ENCODE measurements at places on chromosomes 3 and 15.

DNA sequence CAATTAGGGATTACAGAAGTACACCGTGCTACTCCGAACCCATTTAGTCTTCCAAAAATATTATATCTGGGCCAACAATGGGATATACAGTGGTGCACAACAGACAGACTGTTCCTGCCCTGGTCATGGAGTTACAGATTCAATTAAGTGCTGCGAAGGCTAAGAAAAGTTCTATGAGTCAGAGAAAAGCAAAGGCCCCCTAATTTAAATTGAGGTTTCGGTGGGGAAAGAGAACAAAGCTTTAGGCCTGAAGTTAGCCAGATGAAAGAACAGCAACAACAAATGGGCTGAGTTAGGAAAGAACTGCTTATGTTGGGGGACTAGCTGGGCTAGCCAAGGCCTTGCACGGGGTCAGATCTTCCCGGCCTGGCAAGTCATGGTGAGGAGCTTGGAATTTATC lies 131.8 kb downstream of the MDFIC2 start:
- no peak for DNase-seq

DNA sequence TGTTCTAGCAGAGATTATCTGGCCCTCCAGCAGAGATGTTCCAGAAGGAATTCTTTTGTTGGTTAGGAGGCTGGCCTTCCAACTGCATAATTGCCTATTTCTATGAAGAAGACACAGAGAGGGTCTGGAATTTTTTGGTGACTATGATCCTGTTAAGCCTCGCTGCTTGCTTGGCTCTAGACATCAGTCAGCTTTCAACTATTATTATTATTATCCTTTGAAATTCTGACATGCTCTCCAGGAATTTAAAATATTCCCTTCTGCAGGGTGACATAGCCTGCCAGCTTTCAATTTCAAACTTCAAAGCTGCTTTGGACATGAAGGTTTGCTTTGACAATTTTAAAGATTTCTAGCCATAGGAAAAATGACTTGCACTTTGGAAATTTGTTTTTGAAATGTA lies 26.3 kb upstream of the ZNF148 start:
- no peak for DNase-seq

DNA sequence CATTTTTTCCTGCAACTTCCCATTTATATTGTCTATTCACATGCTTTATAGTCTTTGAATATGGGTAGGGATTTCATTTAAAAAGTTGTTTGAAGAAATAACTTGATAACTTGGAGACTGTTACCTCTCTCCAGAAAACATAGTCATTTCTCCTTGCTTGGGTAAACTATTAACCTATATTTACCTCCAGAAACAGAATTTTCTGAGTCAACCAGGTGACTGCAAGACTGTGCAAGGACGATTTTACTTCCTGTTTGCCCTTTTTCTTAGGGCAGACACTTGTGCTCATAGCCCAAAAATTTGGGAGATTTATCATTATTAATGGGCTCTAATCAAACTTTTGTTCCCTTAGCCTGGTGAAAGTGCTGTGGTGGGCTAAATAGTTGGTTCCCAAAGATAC lies 14.3 kb upstream of the MOBP start:
- DNase-seq = no peak

DNA sequence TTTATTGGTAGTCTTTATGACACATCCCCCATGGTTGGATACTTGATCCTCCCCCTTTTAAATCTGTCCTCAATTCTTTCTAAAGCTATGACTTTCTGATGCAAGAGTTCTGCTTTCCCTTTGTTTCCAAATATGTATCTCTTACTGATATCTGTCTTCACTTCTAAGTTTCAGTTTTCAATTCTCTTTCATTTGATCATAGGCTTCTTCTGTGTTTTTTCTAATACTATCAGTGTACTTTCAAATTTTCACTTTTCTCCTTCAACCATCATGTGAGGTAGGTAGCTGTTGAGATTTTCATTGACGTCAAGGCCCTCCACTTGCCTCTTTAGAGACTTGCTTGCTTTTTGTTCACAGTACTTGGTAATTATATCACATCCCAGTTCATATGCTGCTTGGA lies 436.5 kb downstream of the CNTN4 start:
- no peak for DNase-seq

DNA sequence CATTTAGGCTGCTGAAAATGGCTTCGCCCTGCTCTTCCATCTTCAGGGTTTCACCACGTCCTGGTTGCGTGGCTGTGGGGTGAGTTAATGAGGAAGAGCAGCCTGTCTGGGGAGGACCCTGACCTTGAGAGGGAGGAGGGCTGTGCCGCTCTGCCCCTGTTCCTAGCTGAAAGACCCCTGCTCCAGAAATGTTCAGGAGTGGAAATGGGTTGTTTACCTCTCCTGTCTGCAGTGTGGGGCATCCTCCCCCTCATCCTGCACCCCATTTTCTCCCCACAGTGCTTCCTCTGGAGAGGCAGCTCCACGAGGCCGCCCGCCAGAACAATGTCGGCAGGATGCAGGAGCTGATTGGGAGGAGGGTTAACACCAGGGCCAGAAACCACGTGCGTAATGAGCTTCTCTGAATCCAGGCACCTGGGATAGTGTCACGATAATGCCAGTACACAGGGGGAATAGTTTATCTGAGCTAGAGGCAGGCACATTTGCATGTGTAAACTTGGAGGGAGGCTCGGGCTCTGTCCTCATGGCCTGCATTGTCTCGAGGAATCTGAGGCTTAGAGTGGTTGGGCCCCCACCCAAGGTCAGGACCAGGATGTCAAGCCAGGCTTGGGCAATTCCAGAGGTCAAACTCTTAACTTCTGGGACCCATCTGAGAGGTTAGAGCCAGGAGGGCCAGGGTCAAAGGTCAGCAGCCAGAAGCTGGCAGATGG lies 4.0 kb downstream of the ANKDD1A start:
- DNase-seq = no peak

- DNase-seq = no peak
Measured at GRCh38 chr3:151864423-151865101, 8.9 kb upstream of the SUCNR1 start.

DNA sequence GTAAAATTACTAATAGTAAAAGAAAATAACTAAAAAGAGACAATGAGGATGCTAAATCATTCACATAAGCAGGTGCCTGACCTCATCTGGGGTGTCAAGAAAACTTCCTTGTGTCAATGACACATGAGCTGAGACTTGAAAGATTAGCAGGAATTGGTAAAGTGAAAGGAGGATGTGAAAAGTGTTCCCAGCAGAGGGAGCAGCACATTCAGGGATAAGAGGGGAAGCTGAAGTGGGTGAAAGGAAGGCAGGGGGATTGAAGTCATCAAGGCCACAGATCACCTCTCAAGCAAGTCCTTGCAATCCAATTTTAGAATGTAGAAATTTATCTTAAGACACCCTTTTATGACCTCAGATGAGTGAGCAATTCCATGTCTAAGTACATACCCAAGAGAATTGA lies 60.2 kb upstream of the ACP3 start:
- no peak for DNase-seq

GRCh38 chr15:34078900-34079299 lies 22.8 kb downstream of the EMC7 start:
- DNase-seq = no peak

DNA sequence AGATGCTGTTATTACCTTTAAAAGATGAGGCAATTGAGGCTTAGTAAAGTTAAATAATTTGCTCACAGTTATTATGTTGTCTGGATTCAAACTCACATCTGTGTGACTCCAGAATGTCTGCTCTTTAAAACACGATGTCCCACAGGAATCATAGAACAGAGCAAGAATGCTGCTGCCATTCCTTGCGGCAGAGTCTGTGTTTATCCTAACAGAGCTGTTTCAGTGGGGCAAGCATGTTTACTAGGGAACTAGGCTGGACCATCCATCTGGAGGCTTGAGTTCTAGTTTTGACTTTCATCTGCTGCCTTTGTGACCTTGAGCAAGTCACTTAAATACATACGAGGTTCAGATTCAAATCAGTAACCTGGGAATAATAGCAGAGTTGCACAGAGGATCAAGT lies 72.1 kb downstream of the BBX start:
- no peak for DNase-seq

DNA sequence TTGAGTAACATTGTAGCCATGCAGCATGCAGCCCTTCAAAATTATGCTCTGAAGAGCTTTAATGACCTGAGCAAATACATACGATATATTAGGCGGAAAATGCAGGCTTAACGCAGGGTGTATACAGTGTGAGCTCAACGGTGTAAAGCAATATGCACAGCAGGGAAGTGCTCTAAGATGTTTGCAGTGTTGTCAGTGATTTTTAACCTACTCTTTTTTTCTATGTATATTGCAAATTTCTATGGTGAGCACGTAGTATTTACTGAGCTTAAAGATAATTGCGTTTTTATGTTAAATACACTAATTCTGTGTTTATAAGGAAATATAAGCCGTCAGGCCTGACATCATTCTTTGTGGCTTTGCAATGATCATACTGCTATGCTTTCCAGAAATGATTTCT lies 42.1 kb downstream of the DGKG start:
- no peak for DNase-seq

GRCh38 chr3:86547692-86548091 lies 443.3 kb downstream of the VGLL3 start:
- no peak for DNase-seq

GRCh38 chr3:44535364-44535763 lies 19.6 kb upstream of the ZKSCAN7 start:
- DNase-seq = no peak

DNA sequence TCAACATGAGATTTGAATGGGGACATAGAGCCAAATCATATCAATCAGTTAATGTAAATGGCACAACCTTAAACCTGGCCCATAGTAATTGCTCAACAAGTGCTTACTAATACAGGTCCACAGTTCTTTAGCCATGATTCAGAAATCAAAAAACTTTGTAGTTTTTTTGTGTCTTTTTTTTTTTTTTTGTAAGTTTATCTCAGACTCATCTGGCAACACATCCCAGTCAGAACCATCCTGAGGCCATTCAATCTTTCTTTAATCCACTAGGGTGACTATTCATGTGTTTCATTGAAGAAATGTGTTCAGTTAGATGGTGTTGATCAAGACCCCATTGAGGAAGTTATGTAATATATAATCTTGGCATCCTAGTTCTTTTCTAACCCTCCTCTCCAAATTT lies 65.4 kb downstream of the ABI3BP start:
- DNase-seq = no peak

- DNase-seq = no peak
Measured at GRCh38 chr3:62238431-62238830, 134.9 kb downstream of the FEZF2 start.

DNA sequence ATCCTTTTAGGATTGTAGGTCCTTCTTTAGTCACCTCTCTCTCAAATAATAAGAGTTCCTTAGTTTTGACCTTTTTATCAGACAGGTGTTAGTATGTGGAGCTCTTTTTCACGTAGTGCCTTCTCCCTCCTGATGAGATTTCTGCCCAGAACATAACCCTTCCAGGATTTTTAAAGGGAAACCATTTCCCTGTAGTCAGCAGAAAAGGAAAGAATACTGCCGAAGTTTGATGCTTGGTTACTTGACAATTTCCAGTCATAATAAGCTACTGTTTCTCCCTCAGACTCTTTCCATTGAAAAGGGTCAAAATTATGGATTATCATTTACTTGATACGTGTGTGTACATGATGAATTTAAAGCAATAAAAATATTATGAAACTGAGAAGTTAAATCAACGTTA lies 73.1 kb downstream of the VPS8 start:
- DNase-seq = no peak

GRCh38 chr15:56820333-56820732 lies 87.0 kb upstream of the ZNF280D start:
- DNase-seq = no peak

- DNase-seq = no peak
Measured at GRCh38 chr3:170732660-170733245, 137.2 kb downstream of the RPL22L1 start.

DNA sequence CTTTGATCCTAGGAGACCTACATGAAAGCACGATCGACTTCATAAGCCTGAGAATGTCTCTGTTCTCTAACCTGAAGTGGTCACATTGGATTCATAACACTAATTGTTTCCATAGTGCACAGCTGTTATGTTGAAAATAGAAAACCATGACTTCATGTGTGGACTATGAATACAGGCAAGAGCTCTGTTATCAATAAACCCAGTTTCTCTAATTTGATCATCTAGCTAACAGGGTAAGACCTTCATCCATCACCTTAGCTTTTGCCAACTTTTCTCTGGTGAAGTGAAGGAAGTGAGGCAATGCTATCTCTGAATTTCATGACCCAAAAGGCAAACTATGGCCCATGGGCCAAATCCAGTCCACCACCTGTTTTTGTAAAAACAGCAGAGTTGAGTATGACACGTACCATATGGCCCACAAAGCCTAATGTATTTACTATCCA lies 27.2 kb downstream of the ABI3BP start:
- no peak for DNase-seq

- no peak for DNase-seq
Measured at GRCh38 chr3:103968131-103968530, 1398.6 kb upstream of the ALCAM start.

GRCh38 chr3:111721747-111722146 lies 126.6 kb upstream of the ZBED2 start:
- DNase-seq = no peak

DNA sequence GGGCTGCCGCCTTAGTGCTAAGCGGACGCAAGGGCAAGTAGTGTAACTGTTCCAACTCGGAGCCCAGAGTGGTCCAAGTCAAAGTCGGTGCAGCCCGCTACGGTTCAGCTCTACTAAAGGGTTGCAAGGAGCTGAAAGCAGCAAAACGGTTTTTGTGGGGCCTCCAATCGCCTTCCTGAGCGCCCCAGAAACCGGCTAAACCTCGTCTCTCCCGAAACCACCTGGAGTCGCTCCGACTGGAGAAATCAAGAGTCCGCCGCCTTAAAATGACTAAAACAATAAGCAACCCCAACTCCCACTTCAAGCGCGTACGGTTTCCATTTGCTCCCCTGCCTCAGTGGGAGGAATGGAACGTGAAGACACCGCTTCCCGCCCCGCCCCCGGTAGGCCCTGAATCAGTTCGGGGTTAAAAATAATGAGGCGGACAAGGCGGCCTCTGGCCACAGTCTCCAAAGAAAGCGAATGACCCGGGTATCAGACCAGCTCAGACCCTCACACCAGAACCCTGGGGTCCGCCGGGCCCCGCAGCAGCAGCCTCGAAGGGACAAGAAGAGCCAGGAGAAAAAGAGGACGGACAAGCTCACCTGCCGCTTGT lies 401 bp downstream of the SEC11A start:
- DNase-seq = no peak

DNA sequence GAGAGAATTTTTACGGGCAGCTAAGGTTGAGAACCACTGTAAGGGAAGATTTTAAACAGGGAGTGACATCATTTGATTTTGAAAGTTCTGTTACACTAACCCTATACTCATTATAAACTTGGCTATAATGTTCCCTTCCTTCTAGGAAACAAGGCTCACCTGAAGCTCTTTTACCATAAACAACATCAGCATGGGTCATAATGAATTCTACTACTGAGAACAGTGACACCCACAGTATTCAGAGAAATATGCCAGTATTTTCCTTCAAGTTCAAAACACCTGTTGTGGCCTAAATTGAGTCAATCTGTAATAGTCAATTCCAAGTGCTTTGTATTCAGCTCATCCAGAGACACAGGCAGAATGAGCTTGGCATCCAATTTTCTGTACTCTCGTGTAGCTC lies 175.3 kb upstream of the STT3B start:
- no peak for DNase-seq

- DNase-seq = no peak
Measured at GRCh38 chr3:71103430-71103921, 480.1 kb downstream of the FOXP1 start.

- no peak for DNase-seq
Measured at GRCh38 chr15:45906230-45906629, 271.4 kb downstream of the SQOR start.
